ENCODE measurements at places on chromosomes 1 and 21.
A peak's percentile ranks its signal among the peaks of the same experiment; 100 is the strongest.

GRCh38 chr1:8822373-8823294 is 5.2 kb upstream of the RERE start:
- DNase-seq: no peak

GRCh38 chr1:168381850-168382249 is 101.2 kb downstream of the TBX19 start:
- no peak for DNase-seq

GRCh38 chr1:4115191-4115900 is 215.3 kb upstream of the C1orf174 start:
- DNase-seq: no peak

- no peak for DNase-seq
Measured at GRCh38 chr1:234188454-234188792, 184.8 kb upstream of the COA6 start.

DNA sequence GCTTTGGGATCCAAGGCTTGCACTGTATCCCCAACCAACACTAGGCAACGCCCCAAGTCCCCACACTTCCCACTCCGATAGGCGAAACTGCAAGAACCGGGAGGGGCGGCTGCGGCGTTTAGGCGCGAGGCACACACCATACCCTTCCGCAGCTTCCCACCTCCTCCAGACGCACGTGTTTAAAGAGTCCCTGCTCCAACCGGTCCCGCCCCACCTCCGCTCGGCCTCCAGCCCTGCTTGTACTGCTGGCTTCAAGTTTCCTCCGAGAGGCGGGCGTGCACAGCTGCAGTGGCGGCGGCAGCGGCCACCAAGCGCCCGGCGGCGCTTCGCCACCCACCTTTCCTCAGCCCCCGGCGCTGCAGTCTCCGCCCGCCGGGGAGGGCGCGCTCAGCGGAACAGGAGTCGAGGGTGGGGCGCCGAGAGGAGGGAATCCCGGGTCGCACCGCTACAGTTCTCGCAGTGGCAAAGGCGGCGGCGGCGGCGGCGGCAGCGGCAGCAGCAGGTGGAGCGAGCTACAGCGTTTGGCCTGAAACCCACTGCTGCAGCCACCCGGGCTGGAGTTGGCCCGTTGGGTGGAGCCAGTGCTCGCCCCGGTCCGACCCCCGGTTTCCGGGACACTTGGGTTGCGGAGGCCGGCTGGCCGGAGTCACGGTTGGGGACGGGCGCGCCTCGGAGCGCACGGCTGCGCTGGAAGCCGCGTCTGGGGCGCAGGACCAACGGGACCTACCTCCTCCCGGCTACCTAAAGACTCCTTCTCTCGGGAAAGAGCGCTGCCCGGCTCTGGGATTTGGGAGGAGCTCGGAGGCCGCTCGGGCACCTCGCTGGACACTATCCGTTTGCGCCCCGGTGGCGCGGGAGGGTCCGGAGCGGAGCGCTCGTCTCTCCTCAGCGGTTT is at the start of gene CNIH3:
TSS of gene CNIH3 (plus strand) at position 457 of the 895 bp plus-strand sequence. CDS start 858 bp downstream, outside the sequence.
- peak; percentile 21 for DNase-seq

DNA sequence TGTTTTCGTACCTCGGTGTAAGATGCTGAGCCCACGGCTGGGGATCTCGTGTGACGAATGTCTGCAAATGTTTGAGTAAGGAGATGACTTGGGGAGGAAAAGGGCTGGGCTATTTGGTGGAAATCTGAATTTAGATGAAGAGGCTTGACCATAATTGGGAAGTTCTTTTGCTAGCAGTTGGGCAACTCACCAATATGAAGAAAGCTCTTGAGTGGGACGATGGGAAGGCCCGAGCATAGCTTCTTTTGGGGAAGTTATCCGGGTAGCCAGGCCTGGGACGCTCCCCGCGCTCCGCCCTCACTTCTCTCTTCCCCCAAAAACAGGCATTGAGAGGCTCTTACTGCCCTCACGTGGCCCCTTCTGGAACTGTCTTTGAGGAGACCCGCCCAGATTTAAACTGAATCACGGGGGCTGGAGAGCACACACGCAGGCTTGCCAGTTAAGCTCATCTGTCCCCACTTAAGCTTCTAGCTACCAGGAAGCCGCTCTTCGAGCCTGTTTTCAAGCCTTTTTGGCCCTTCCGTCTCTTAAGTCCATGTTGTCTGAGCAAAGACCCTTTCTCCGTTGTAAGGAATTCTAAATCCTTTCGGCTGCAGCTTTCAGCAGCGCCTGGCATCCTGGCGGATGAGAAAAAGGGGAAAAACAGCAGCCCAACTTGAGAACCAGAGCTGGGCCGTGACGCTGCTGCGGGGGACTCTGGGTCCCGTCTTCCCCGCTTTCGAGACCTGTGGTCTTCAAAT is 93.1 kb downstream of the NID1 start:
- peak; percentile 91 for DNase-seq

GRCh38 chr1:98903726-98904125 is 100.9 kb downstream of the PLPPR5 start:
- DNase-seq: no peak

DNA sequence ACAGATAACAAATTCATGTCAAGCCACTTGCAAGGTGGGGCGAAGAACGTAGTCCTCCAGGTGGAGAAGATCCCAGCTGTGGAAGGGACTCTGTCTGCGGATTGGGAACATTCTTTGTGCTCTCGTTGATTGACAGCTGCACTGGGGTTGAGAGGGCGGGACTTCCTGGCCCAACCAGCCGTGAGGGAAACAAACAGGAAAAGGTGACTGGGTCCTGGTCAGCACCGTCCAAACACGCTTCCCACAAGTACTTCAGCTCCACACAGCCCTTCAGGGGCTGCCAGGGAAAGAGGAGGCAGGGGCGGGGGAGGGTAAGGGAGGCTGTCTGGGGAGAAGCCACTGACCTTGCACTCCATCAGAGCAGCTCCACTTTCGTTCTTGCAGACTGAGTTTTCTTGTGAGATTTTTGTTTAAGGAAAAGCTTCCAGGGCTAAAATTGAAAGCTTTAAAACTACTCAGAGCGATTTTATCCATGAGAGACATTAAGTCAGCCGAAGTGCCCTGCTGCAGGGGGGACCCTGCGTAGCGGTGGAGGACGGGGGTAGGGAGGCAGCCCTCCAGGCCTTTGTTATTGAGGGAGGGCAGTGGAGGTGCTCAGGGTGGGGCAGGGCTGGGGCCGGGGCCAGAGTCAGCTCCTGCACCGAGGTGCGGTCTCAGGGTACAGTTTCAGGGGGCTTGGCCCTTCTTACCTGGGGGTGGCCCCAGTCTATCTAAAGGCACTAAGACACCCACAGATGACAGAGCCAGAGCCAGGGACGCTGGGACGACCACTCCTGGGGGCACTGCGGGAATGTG is 21.6 kb upstream of the STUM start:
- no peak for DNase-seq

DNA sequence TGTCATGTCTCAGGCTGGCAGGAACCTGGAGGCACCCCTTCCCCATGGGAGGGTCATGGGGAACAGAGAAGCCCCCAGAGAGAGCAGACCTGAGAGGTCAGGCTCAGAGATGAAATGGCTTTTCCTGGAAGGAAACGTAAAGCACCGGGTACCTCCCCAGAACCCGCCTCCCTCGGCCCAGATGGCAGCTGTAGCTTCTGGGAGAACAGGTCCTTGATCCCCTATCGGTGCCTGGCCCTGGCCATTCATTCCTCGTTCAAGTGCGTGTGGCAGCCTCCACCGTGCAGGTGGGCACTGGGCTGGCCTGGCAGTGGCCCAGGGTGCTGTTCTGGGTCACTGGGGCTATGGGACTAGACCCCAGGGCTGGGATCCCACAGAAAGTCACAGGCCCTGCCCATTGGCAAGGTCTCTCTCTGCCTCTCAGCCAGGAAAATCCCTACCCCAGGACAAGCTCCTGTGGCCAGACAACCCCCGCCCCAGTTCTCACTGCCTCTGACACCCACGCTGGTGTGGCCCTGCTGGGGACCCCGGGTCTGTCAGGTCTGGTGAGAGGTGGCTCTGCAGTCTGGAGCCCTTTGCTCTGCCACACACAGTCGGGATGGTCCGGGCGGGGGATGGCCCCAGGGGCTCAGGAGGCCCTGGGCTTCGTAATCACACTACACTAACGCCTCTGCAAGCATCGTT is 183.2 kb upstream of the VAMP3 start:
- DNase-seq: no peak

DNA sequence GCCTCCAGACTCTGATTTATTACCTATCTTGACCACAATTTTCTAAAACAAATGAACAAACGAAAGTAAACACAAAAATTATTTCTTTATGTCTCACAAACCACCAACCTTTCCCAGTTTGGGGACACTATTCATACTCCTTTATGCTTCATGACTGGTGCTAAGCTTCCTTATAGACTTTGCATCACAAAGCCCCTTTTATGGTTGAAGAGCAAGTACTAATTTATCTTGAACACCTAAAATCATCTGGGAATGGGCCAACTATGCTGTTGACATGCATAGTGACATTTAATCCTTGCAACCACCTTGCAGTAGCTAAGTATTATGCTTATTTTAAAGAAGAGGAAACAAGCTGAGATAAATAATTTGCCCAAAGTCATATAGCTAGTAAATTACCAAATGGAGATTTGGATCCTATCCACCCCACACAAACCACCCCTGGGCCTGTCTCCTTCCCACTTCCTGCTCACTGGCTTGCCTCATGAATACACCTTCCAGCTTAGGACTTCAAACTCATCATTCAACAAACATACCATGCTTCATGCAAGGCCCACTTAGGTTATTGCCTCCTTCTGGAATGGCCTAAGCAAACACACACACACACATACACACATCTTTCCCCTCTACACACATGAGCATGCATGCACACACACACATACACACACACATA is 192.2 kb downstream of the PLPP3 start:
- DNase-seq: no peak

- DNase-seq: no peak
Measured at GRCh38 chr1:202223121-202223860, 29.7 kb downstream of the LGR6 start.

DNA sequence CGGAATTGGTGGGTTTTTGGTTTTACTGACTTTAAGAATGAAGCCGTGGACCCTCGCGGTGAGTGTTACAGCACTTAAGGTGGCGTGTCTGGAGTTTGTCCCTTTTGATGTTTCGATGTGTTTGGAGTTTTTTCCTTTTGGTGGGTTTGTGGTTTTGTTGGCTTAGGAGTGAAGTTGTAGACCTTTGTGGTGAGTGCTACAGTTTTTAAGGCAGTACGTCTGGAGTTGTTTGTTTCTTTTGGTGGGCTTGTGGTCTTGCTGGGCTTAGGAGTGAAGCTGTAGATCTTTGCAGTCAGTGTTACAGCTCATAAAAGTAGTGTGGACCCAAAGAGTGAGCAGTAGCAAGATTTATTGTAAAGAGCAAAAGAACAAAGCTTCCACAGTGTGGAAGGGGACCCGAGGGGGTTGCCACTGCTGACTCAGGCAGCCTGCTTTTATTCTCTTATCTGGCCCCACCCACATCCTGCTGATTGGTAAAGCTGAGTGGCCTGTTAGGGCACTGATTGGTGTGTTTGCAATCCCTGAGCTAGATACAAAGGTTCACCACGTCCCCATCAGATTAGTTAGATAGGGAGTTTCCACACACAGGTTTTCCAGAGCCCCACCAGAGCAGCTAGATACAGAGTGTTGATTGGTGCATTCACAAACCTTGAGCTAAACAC is 20.9 kb downstream of the HENMT1 start:
- peak; percentile 60 for DNase-seq

DNA sequence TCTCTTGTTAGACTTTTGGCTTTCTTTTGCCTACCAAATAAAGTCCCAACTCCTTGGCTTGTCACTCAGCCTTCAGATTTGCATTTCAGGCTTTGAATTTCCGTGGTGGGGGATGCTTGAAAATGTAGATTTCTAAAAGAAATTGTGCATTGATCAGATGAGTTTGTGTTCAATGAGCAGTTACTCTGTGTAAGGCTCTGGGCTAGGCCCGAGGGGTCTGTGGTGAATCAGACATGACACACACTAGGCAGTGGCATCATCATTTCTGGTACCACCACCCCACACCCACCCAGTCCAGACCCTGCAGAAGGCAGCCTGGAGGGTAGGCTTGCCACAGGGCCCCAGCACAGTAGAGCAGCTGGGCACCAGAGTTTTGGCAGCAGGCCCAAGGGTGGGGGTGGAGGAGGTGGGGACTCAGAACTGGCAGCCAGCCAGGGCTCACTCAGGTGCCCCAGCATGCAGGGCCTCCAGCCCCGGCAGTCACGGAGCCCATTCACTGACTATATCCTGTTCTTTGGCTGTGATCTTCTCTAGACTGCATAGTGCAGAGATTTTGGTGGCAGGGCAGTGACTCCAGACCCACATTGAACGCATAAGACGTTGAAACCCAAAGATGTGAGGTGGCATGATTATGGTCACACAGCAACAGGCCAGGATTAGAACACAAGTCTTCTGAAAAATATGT is 97.2 kb upstream of the ARTN start:
- peak; percentile 73 for DNase-seq

DNA sequence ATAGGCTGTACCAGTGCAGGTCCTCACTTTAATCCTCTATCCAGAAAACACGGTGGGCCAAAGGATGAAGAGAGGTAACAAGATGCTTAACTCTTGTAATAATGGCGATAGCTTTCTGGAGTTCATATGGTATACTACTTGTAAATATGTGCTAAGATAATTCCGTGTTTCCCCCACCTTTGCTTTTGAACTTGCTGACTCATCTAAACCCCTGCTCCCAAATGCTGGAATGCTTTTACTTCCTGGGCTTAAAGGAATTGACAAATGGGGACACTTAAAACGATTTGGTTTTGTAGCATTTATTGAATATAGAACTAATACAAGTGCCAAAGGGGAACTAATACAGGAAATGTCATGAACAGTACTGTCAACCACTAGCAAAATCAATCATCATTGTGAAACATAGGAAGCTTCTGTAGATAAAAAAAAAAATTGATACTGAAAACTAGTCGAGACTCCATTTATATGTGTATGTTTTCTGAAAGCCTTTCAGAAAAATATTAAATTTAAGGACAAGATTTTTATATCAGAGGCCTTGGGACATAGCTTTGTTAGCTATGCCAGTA is 7.0 kb downstream of the SOD1 start:
- DNase-seq: no peak

DNA sequence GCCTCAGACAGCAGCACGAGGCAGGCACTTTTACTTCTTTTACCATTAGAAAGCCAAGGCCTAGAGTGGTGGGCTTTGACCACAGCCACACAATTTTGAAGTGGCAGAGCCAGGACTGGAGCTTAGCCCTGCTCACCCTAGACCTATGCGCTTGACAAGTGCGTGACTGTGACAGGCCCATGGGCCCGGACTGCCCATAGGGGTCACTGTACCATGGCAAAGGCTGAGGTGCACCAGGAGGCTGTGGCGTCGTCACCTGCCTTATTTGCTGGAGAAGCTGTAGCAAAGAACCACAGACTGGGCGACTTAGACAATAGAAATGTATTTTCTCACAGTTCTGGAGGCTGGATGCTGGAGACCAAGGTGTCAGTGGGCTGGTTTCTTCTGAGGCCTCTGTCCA is 2.6 kb upstream of the TMEM82 start:
- no peak for DNase-seq

DNA sequence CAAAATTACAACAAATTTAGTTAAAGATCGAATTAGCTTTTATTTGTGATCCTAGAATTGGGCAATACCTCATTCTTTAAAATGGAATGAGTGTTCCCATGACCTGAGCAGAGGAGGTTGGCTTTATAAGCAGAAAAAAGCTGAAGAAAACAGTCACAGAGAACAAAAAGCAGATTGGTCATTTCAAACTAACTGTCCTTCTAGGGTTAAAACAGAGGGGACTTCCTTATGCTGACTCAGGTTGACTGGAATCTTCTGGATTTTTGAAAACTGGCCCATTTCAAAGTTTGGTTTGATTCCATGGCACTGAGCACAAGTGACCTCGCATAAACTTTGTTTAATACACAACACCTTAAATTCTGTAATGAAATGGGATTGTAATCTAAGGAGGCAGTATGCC is 17.6 kb downstream of the NFASC start:
- DNase-seq: no peak

All from activated CD8-positive, alpha-beta memory T cell treated with anti-CD3 and anti-CD28 coated beads, Interleukin-2, amount 50 U/mL, for 4 hours (primary cell).